ENCODE measurements at places on chromosomes 6 and 20.

DNA sequence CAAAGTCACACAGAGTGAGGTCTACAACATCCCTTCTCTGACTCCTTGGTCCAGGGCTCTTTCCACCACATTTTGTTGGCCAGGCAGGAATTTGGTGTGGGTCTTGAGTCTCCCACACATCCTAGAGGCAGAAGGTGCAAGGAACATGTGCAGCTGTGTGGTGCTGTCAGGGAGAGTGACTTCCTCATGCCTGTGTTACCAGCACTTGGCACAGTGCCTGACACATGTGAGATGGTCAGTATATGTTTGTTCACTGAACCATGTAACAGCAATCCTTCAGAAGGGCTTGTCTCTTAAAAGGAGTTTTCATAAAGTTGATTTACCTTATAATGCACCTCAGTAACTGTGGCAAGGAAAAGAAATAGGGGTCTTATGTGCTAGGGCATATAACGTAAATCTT, 168.5 kb downstream of the CDC5L start:
- no peak for DNase-seq

GRCh38 chr20:25077610-25078169, 4.3 kb downstream of the VSX1 start:
- DNase-seq = no peak

DNA sequence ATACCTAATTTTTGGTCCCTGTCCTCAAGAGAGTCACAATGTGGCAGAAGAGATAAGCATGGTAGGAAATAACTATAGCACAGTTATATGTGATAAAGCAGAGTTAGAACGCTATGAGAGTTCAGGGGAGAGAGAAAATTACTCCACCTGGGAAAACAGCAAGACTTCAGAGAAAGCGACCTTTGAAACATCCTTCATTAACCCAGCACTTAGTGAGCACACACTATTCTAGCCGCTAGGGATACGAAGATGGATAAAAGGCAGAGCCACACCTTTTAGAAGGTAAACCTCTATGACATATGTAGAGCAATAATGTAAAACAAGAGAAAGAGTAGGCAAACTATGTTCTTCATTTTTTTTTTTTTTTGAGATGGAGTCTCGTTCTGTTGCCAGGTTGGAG, 264.3 kb downstream of the PTPRK start:
- no peak for DNase-seq

DNA sequence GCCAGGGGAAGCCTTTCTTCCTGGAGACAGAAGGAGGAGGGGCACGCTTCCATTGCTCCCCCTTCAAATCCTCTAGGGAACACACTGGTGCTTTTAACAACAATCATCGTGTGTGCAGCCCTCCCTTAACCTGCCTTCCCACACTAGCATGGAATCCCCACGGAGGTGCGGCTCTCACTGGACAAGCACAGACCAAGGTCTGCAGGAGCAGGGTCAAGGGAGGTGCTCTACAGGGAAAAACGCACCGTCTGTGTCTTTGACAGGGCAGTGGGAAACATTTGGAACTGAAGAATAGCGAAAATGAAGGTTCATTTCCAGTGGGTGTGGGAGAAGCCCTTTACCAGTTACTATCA, 527.1 kb downstream of the QKI start:
- no peak for DNase-seq

GRCh38 chr6:112274774-112275173, 20.4 kb upstream of the LAMA4 start:
- no peak for DNase-seq

- no peak for DNase-seq
Observed at GRCh38 chr6:73978330-73978729, 282.3 kb downstream of the CD109 start.

GRCh38 chr6:66435321-66435720, 728.3 kb upstream of the EYS start:
- DNase-seq = no peak

GRCh38 chr20:46995561-46996142, 101.0 kb downstream of the EYA2 start:
- DNase-seq = no peak
